ENCODE measurements at places on chromosomes 2 and 18. TPM values are rescaled to one million over a fixed set of nuclear protein-coding genes. Genes with fewer than 3 reads are reported as not detected.

DNA sequence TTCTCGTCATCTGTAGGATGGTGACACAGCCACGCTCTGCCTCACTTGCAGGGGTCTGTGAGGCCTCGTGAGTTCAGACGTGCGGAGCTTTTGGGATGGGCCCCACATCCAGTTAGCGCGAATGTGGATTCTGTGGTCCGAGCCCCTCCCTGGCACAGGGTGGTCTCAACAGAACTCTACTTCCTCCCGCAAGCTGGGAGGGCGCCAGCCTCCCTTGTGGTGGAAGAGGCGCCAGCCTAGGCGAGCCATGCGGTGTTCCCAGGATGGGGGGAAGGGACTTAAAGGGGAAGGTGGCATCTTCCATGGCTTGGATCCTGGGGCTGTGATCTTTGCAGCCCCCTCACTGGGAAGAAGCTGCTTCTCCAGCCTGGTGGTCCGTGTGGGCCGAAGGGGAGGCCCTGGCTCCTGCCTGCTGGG lies 1.4 kb downstream of the SNORC start:
- ATAC-seq = no peak

- no peak for ATAC-seq
These were observed 179.5 kb downstream of the EN1 start for GRCh38 chr2:118667964-118668363.

RSAD2 gene
- 8.9 TPM for total RNA-seq

DNA sequence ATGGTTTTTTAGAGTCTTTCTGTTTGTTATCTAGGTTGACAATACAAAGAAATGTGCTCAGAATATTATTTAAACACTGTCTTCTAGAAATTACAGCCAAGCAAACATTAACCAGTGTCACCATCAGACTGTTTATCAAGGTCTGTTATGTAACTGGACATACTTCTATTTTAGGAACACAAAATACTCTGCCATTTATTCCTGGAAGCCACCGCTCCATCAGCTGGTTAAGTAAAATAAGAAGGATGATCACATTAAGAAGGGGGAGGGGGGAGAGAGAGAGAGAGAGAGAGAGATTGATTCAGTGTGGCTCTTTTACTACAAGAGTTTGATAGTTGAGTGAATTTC lies 47.9 kb downstream of the MBP start:
- ATAC-seq = peak; percentile 0

CENPA gene
- 1.9 TPM for total RNA-seq

SNORC gene
- 1.1 TPM for total RNA-seq

MBD1 gene
- 54.7 TPM for total RNA-seq

DNA sequence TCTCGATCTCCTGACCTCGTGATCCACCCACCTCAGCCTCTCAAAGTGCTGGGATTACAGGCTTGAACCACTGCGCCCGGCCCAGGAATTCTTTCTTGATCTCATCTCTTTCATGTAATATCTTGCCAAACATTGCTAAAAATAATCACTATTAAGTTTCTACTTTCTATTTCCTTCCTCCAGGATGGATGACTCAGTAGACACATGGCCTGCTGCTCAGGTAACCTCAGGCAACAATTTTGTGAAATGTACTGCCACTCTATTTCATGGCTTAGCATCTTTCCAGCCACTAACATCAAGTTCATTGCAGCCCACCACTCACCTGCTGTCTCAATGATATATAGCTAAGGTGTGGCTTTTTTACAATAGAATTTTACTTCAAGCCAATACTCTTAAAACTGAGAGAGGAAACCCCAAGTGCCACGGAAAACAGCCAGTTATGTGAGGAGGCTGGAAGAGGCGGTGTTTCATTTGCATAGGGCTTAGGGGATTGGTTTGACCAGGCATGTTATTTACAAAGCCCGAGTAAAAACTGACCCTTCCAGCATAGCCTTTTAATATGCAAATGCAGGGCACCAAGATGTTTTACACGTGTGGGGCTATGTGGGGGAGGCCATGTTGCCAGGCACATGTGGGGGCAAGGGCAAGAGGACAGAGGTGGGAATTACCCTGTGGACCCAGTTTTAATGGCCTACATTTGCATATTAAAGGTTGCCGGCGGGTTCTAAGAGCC lies 11.3 kb upstream of the SUMO1 start:
- ATAC-seq = peak; percentile 36

DNA sequence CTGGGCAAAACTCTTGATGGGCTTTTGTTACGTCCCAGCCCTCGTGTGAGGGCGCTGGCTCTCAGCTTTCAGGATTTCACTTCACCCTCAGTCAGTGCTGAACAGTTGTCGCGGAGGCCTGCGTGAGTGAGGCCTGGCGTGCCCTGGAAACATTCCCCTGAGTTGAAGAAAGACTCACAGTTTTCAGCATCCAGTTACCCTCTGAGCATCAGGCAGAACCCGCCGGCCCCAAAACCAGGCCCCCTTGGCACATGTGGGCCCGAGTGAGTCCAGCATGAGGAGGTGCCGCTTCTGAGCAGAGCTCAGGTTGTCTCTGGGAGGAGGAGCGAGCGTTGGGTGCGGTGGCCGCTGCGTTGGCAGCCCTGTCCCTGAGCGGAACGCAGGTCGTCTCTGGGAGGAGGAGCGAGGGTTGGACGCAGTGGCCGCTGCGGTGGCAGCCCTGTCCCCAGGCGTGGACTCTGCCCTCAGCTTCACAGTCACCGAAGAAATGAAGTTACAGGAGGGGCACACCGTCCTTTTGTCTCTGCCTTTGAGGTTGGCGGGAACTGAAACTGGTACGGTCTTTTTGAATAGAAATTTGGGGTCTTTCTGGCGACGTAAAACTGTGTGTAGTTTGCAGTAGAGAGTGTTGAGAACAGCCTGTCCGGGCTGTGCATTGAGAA lies at the start of gene NEU4:
TSS of gene NEU4 (plus strand) at position 473 of the 662 bp plus-strand sequence. CDS start 5,292 bp downstream, outside the sequence.
- no peak for ATAC-seq

DNA sequence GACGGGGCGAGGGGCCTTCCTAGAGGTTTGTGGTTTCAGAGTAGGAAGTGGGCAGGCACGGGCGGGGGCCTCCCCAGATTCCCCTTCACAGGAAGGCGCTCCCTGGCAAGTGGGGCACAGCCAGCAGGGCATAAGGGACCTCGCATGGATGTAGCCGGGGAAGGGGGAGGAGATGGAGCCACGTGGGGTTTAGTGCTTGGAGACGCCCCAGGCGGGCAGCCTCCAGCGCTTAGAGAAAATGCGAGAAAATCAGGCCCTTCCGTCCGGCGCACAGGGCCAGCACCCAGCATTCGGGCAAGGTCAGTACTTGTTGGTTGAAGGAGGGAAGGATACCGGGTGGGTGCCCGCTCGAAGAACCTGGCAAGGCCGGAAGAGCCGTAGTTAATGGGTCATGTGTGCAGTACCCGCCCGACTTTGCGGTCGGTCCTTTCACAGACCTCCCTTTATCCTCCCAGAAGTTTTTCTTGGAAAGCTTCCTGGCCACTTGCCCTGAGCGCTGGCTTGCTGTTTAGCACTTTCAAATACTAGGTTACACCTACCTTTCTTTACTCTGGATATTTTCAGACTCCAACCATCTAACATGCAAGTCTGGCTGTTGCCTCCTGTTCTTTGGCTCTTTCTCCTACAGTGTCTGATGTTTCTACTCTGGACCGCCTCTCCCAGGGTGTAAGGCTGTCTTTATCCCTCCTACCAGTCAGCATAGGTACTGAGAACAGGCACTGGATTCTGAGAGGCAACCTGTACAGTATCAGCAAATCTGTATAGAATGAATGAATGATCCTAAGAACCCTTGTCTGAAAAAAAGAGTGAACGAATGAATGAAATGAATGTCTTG lies 78.1 kb downstream of the CIB4 start:
- no peak for ATAC-seq

- ATAC-seq = no peak
These were observed 109.5 kb downstream of the EIPR1 start for GRCh38 chr2:3267869-3268704.

DNA sequence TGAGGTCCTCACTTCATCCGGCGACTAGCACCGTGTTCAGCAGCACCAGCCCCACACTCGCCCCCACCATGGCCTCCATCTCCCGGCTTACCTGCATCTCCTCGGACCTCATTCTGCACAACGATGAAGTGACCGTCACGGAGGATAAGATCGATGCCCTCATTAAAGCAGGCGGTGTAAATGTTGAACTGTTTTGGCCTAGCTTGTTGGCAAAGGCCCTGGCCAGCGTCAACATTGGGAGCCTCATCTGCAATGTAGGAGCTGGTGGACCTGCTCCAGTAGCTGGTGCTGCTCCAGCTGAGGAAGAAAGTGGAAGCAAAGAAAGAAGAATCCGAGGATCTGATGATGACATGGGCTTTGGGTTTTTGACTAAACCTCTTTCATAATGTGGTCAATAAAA lies 70.5 kb upstream of the MYCN start:
- no peak for ATAC-seq

DNA sequence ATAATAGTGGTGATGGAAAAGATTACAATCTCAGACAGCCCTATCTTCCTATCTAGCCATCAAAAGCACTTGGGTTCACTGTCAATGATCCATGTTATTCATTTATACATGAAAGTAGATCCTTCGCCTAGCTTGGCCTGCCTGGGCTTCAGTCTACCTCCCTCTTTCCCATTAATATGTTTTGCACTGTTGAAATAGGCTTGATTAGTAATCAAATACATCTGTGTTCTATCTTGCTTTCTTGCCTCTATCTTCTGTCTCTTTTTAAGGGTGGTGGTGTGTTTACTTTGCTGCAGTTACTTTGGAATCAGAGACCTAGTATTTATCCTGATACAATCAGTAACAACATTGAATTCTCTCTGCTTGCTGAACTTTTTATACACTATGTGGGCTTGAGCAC lies 521.2 kb downstream of the TNS1 start:
- no peak for ATAC-seq

- ATAC-seq = no peak
These were observed 86.5 kb downstream of the STK39 start for GRCh38 chr2:168160897-168161296.

DNA sequence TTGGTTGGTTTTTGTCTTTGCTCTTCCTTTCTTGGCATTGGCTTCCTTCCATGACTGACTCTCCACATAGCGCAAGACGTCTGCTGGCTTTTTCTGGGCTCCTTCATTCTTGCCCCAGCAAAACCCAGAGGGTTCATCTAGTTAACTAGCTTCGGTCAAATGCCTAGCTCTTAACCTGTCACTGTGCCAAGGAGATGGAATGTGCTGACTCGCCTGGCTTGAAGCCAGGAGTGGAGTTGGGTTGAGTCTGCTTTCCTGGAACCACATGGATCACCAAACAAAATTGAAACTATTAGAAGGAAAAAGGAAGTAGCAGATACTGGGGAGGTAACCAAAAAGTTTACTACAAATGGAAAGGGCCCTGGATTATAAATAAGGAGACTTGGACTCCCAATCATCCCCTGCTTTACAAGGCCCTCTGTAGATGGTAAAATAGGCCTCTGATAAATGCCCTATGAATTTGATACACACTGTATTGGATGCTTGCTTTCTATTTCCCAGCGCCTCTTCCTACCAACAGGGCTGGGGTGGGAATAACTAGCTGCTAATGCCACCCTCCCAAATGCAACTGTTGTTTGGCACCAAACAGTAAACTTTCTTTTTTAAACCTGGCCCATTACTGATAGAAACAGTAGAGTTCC lies 11.3 kb downstream of the MALT1 start:
- peak; percentile 22 for ATAC-seq

DNA sequence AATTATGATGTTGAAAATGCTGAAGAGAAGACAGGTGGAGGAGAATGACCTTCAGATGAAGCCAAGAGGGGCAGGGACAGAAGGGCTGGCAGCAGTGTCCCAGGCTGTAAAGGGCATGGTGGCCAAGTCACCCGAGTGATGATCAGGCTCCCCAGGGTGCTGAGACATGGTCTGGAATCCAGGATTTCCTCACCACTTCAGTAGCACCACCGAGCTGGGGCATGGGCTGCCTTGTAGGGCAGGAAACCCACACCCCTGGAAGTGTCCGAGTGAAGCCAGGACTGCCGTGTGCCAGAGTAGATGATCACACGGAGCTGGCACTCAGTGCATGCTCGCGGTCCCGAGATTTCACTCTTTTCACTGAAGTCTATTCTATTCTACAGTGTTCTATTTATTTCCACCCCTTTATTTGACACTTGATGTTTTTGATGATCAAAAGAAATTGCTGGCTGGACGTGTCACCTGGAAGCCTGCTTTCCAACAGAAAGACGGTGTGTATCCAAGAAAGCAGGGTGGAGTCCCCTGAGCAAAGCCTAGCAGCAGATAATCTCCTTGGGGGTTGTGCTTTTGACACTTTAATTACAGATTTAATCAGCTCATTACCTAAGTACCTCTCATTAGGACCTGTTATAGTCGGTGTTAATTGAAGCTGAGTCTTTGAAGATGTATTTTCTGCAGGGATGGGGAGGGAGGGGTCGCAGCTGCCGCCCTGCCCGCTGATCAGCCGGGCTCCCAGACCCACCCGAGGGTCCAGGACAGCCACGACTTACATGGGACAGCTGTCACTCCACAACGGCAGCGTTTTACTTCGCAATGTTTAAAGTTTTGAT lies 92.3 kb downstream of the SEPTIN10 start:
- no peak for ATAC-seq

C1QL2 gene
- not detected for total RNA-seq

- no peak for ATAC-seq
These were observed 221.0 kb downstream of the ZNF407 start for GRCh38 chr18:74818516-74819175.
